ENCODE measurements at places on chromosomes 12 and 14. TPM values are rescaled to one million over a fixed set of nuclear protein-coding genes. Genes with fewer than 3 reads are reported as not detected.

The B4GALNT1 gene
- 0.44 TPM for total RNA-seq

GRCh38 chr14:100539003-100539660, 48.1 kb downstream of the BEGAIN start:
- H3K4me3 ChIP-seq = no peak overlapping the region
- H3K27ac ChIP-seq = no peak overlapping the region
- H3K36me3 ChIP-seq = no peaks in the 10 kb centered on the region
- no peaks in the 10 kb centered on the region for H3K27me3 ChIP-seq

- H3K4me3 ChIP-seq = no peak overlapping the region
- no peaks in the 10 kb centered on the region for H3K36me3 ChIP-seq
- H3K27me3 ChIP-seq = no peaks in the 10 kb centered on the region
- no peak for DNase-seq
Measured at GRCh38 chr12:65184176-65184857, 14.9 kb downstream of the LEMD3 start.

GRCh38 chr14:61544448-61545330, 150.6 kb upstream of the HIF1A start:
- no peak overlapping the region for H3K4me3 ChIP-seq
- no peaks in the 10 kb centered on the region for H3K4me1 ChIP-seq
- H3K27ac ChIP-seq = no peak overlapping the region

Measured in right lobe of liver (tissue), 6 donors.